ENCODE measurements at places on chromosomes 12 and 14.

GRCh38 chr14:34359420-34360117 is 102.5 kb downstream of the SPTSSA start:
- DNase-seq: no peak

GRCh38 chr12:94616203-94616729 is 34.1 kb downstream of the TMCC3 start:
- DNase-seq: no peak

GRCh38 chr14:33504246-33505099 is 446.4 kb downstream of the EGLN3 start:
- no peak for DNase-seq

- DNase-seq: no peak
These were observed 136.8 kb upstream of the NOS1 start for GRCh38 chr12:117498256-117498655.

DNA sequence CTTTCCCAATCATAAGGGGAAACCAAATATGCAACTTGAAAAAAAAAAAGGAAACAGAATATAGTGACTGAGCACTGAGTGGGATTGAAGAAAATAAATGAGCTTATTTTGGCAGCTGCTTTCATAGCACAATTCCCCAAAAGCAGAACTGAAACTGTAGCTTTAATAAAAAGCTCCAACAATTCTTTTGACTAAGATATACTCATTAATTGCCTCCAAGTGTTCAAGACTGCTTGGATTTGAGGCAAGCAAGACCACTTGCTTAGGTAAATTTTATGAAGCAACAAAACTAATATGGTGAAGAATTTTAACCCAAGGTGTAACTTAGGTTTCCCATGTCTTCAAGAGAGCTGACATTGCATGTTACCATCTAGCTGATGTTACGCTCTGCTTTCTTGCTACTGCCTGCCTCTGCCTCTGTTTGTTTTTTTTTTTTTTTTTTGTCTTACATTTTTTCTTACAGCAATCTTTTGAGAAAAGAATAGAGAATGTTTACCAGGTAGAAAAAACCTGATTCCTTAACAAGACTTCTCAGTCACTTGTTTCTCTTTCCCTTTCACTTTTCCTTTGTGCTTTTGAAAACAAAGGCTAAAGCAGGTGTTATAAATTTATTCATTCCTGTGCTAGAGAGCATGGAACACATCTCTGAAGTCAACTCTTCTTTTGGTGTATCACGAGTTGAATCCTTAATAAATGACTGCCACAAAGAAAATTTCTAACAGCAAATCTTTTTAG is 134.4 kb downstream of the BCAT1 start:
- no peak for DNase-seq

- no peak for DNase-seq
These were observed at the start of gene CLEC4C for GRCh38 chr12:7747246-7747645. Gene CLEC4C, minus strand, starts transcription at chr12:7747375. Its CDS starts 27 bp downstream, at chr12:7747348.

DNA sequence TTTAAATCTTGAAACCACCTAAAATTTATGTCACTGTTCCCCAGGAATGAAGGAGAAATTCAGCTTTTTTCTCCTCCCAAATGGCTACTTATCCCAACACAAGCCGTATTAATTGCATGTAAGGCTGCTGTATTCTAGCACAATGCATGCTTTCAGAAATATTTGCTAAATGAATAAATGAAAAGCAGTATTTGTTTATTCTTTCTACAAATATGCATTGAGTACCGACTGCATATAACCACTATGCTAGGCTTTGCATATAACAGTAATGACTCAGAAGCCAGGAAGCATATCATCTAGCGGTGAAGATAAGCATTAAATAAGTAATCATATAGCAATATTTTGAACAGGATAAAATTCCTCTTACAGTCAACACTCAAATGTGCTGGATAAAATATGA is 5.7 kb upstream of the LRR1 start:
- no peak for DNase-seq

Measured in activated CD4-positive, alpha-beta T cell treated with anti-CD3 and anti-CD28 coated beads for 1 hour (primary cell).